ENCODE measurements at places on chromosomes 2 and 18.

- DNase-seq, result peak; percentile 46
Observed at GRCh38 chr2:18046558-18047212, 168.2 kb downstream of the KCNS3 start.

- DNase-seq, result no peak
Observed at GRCh38 chr2:102318437-102318836, 7.1 kb downstream of the IL1RL1 start.

- peak; percentile 40 for DNase-seq
Observed at GRCh38 chr2:149422337-149422990, 92.1 kb downstream of the LYPD6 start.

DNA sequence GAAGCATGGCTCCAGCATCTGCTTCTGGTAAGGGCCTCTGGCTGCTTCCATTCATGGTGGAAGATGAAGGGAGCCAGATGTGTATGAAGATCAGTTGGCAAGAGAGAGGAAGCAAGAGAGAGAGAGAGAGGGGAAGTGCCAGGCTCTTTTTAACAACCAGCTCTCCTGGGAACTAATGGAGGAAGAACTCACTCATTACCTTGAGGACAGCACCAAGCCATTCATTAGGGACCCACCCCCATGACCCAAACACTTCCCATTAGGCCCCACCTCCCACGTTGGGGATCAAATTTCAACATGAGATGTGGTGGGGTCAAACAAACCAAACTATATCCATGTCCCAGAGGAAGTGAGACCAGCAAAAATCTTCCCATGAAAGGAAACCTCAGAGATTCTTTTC is 124.8 kb upstream of the SIX2 start:
- DNase-seq, result no peak

GRCh38 chr2:55302241-55302640 is 33.2 kb upstream of the MTIF2 start:
- no peak for DNase-seq

- DNase-seq, result no peak
Observed at GRCh38 chr2:169178804-169179390, 109.5 kb downstream of the DHRS9 start.

DNA sequence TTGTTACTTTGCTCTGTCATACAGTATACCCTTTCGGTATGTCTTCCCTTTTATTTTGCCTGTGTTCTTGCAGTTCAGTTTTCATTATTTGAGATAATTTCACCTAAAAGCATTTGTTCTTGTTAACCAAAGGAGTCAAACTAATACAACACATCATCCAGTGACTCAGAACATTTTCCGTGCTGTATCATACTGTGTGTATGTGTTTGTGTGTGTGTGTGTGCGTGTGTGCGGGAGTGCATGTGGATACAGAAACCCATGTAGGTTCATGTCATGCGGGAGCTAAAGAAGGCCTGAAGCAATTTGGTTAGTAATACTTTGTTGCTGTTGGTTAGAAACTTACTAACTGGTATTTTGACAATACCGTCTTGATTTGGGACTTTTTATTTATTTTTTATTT is 60.0 kb downstream of the CEP192 start:
- peak; percentile 19 for DNase-seq
